ENCODE measurements at places on chromosomes 5 and 9. TPM values are rescaled to one million over a fixed set of nuclear protein-coding genes. Genes with fewer than 3 reads are reported as not detected.

- no peak for DNase-seq
These were observed 36.0 kb upstream of the SPATA31C2 start for GRCh38 chr9:88174324-88174723.

DNA sequence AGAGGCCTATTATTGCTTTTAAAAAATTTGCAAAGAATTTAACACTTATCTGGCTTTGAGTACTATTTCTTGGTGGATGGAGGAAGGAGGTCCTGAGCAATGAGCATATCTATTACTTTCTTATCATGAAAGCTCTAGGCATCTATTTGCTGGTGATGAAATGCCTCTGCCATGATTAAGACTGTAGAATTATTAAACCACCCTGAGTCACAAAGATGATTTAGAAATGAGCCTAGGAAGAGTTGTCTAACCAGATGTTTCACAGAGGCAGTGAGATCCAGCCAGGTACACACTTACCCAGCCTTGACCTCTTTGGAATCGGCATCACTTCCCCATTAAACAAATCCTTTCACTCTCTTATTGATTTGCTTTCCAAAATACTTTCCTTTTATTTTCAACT is 304.4 kb upstream of the KIF2A start:
- DNase-seq = no peak

- no peak for DNase-seq
These were observed 206.3 kb upstream of the GHR start for GRCh38 chr5:42216904-42217303.

ELAVL2 gene
- total RNA-seq = 0.36 TPM

- no peak for DNase-seq
These were observed 274.4 kb downstream of the HINT1 start for GRCh38 chr5:130890610-130891009.

GKAP1 gene
- total RNA-seq = 2.6 TPM

DNA sequence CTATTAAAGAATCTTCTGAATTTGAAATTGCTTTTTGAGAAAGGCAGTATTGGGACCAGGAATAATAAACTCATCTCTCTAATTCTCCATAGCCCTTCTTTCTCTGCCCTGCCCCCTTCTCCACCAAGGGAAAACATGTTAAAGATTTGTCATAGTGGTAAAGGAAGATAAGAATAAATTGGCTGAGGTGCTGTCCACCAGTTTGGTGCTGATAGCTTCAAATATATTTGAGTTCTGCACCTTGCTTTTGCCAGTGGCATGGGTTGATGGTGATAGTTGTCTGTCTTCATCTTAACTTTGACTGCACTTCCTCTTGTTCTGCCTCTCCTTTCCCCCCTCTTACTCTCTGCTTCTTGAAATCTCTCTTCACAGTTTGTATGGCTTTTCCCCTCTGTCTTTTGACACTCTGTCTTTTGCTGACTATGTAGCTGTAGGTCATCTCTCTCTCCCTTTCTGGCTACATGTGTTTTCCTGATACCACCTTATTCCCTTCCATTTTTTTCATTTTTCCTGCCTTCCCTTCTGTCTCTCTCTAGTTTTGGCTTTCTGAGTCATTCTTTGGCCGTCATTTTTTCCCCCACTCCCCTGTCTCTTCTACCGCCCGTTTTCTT is 56.6 kb downstream of the NDUFS4 start:
- DNase-seq = no peak
